ENCODE measurements at places on chromosomes 11 and 22.

DNA sequence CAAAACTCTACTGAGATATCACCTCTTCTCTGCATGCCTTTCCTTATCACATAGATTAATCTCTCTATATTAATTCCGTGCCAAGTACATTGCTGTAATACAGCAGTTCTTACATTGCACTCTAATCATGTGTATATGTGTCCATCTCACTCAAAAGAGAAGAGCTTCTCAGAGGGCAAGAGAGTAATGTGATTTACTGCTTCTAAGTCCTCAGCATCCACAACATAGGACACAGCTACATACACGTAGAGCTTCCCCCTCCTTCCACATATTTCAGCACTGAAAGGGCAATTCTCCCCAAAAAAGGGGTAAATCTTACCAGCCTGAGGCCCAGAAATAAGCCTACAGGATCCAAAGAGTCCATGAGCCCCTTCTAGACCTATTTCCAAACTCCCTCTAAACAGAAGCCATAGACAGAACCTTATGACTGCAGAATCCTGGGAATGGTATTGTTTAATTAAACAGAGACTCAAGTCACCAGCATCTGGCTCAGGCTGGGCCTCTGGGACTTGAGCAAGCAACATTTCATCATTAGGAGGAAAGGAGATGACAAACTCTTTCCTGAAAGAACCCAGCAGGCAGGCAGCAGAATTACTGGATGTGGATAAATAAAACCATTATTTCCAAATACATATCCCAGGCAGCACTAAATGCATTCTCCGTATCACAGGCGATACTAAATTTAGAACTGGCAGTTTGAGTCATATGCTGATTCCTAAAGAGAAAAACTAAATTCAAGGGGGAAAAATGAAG, 87.2 kb downstream of the KCNC1 start:
- no peak for DNase-seq

- DNase-seq = no peak
Measured at GRCh38 chr11:44969651-44970252, 19.1 kb upstream of the TP53I11 start.

DNA sequence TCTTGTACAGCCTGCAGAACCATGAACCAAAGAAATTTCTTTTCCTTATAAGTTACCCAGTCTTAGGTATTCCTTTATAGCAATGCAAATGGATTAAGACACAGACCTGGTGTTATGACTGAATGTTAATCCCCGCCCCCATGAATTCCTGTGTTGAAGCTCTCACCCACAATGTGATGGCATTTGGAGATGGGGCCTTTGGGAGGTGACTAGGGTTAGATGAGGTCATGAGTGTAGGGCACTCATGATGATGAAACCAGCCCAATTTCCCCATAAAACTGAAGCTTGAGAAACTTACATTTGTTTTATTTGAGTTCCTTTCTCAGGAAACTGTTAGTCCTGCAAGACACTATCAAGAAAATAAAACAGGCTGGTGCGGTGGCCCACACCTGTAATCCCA, 115.8 kb upstream of the THY1 start:
- no peak for DNase-seq

DNA sequence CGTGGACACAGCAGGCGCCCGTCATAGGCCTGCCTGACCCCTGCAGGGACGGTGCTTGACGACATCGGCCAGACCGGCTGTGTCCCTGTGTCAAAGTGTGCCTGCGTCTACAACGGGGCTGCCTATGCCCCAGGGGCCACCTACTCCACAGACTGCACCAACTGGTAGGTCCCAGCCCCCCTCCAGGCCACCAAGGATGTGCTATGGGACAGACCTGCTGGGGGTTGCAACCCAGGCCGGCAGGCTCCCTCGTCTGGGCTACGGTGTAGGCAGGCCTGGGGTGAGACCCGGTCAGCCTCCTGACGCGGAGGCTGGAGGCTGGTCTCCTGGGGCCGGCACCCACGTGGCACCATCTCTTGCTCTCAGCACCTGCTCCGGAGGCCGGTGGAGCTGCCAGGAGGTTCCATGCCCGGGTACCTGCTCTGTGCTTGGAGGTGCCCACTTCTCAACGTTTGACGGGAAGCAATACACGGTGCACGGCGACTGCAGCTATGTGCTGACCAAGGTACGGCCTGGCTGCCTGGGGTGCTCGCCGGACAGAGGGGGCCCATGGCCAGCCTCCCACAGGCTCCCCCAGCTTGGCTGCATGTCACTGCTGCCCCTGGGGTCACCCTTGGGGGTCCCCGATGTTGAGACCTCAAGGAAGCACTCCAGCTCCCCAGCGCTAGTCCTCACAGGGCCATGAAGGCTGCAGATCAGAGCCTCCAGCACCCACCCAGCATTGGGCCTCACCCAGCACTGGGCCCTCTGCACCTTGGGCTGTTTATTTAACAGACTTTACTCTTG, 7.7 kb downstream of the MUC5AC start:
- DNase-seq = no peak

DNA sequence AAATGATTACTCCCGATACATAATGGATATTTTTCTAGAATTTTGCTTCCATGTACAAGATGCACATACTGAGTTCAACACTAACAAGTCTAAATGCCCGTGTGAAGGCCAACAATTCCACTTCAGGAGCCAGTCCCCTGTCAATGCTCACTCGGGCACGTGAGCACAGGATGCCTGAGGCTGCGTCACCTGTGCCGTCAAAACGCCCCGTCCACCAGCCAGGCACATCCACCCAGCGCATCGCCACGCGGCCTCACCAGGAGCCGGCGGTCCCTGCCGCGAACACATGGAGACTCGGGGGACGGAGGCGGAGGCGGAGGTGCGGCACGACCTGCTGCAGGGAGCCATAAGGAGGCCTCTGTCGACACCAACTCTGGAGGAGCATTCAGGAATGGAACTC, 9.8 kb downstream of the TOLLIP start:
- no peak for DNase-seq

DNA sequence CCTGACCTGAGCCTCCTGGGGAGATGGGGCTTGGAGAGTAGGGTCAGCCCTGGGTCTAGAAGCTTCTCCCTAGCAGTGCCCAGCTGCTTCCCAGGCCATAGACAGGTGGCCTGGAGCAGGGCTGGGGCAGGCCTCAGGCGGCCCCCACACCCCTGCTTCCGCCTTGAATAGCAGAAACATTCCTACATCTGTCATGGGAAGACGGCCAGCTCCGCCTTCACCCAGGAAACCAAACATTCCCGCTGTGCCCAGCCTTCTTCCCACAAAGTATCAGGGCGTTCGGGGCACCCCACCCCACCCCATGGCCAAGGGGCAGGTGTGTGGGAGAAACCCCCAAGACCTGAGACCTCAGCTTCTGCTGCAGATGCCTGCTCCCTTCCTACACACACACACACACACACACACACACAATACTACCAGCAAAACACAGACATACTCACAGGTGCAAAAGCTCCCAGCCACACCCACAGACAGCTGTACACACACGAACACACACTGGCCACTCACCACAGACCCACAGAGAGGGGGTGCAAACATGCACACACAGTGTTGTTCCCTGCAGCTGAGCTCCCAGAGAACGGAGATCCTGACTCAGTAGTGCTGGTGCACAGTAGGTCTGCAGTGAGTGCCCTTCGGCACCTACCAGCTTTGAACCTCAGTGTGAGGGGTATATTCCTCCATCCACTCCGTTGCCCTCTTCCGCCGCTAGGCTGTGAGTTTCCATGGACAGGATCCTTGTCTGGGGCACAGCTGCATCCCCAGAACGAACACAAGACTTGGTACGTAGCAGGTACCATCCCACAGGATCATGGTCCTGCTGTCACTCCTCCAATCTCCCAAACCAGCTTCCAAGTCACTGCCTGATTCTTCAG, 37.4 kb downstream of the PDGFB start:
- DNase-seq = no peak

GRCh38 chr11:11028017-11028692, 170.3 kb upstream of the ZBED5 start:
- peak; percentile 53 for DNase-seq

DNA sequence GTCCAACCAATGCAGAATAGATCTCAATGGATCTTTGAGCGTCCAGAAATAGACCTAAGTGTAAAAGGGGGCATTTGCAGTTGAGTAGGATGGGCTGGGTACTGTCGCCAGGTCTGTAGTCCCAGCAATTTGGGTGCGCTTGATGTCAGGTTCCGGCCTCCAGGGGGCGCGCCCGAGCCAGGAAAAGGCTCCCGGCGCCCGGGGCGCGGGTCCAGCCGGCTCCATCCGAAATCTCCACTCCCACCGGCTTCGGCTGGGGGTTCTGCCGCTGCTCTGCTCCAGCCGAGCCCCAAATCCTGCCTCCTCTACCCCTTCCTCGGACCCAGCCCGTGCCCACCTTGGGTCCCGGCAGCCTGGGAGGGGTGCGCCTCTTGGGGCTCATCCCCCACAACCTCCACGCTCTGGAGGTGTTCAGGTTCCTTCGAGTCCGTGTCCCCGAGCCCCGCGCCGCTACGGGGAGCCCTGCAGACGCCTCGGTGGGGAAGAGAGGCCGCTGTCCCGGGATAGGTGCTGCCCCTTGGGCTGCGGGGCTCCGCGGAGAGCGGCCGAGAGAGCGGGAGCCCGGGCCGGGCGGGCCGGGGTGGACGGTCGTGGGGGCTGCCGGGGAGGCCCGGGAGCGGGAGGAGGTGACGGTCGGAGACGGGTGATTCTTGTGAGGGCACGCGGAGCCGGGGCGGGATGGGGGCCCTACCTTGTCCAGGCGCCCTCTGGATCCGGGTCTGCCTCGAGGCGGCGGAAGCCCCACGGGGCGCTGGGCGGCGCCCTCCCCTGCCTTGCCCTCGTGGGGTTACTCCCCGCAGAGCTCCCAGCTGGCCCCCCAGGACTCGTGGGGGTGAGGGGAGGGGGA, 13.0 kb upstream of the CYB5R3 start:
- peak; percentile 69 for DNase-seq

DNA sequence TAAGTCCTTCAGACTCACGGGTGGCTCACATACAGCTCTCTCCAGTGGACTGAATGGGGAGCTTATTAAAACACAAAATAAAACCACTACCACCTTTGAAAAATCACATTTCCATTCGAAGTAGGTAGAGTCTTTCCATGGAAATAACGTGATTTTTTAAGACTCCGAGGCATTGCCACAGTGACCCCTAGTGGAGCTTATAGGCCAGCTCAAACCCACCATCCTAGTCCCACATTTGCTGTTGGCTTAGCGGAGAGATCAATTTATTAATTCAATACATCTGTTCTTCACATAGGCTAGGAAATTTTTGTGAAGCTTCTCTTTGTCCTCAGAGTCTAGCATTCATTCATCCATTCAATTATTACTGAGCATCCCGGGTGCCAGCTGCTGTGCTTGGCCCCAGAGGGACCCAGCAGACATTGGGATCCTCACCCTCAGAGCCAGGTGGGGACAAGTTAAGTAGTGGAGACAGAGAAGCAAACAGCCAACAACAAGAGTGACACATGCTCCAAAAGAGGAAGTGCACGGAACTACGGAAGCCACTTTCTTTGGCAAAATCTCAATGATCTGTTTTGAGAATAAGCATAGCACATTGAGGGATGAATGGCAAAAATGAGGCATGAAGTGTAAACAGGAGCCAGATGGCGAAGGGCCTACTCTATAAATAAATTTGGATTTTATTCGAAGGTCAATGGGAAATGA, 10.2 kb upstream of the P4HA3 start:
- peak; percentile 29 for DNase-seq

- DNase-seq = no peak
Measured at GRCh38 chr11:65793625-65794400, 7.0 kb downstream of the OVOL1 start.

DNA sequence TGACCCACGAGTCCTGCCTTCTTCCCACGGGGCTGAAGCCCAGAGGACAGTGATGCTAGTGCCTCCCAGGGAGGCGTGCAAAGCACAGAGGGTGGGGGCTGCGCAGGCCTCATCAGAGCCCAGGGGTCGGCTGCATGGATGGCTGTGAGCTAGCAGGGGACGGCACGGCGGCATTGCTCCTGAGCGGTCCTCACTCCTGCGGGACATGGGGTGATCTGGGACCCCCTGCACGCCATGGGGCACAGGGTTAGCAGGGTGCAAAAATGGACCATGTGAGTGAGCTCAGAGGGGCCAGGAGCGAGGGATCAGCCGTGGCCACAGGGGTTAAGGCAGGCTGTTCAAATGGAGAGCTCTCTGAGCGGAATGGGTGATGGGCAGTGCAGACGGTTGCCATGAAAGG, 138.3 kb downstream of the SNX19 start:
- DNase-seq = no peak

GRCh38 chr11:73314117-73314961, 6.3 kb downstream of the ARHGEF17 start:
- peak; percentile 65 for DNase-seq

- DNase-seq = no peak
Measured at GRCh38 chr11:22583963-22584492, 41.6 kb downstream of the FANCF start.

- DNase-seq = peak; percentile 15
Measured at GRCh38 chr11:8011981-8012444, 24.9 kb downstream of the EIF3F start.

GRCh38 chr11:33059331-33060007, 20.1 kb downstream of the TCP11L1 start:
- DNase-seq = no peak

- no peak for DNase-seq
Measured at GRCh38 chr22:39946503-39947219, 13.5 kb upstream of the TMA7B start.

- no peak for DNase-seq
Measured at GRCh38 chr22:27065279-27065678, 407.9 kb downstream of the MIAT start.

DNA sequence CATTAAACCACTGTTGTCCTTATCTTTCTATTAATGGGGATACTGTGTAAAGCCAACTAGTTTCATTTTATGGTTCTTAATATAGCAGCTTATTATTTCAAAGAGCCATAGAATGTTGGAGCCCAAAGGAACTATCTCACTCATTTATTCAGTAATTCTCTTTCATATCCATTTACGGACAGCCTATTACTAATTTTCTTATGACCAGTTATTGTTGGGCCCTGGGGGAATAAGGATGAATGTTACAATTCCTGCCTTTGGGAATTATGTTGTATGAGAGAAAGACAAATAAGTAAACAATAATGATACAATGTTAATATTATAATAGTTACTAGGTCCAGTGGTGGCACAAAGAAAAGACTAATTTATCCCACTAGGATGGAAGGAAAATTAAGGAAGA, 52.4 kb downstream of the AAMDC start:
- DNase-seq = no peak

DNA sequence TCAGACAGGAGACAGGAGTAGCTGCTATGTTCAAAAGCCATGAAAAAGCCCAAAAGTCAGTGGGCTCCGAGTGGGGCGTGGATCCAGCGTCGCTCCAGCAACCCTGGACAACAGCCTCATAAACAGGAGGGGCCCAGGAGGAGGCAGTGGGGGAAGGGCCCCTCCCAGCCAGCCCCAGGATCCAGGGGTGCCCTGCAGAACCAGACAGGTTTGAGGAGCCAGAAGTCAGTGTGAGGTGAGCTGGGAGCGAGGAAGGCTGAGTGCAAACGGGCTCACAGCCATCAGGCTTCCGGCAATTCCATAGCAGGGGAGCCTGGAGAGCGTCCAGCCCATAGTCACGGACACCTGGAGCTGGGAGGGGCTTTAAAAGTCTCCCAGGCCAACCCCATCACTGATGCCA, 217.7 kb downstream of the MN1 start:
- DNase-seq = no peak

GRCh38 chr11:8067929-8068575, 13.0 kb upstream of the TUB start:
- DNase-seq = no peak

GRCh38 chr22:32600147-32600546, 125.5 kb downstream of the FBXO7 start:
- DNase-seq = no peak

- DNase-seq = peak; percentile 57
Measured at GRCh38 chr11:68584097-68584496, 100.2 kb upstream of the GAL start.
